ENCODE measurements at places on chromosomes 5 and 9.

GRCh38 chr5:154044099-154044498 is 5.3 kb downstream of the MFAP3 start:
- no peak for DNase-seq

DNA sequence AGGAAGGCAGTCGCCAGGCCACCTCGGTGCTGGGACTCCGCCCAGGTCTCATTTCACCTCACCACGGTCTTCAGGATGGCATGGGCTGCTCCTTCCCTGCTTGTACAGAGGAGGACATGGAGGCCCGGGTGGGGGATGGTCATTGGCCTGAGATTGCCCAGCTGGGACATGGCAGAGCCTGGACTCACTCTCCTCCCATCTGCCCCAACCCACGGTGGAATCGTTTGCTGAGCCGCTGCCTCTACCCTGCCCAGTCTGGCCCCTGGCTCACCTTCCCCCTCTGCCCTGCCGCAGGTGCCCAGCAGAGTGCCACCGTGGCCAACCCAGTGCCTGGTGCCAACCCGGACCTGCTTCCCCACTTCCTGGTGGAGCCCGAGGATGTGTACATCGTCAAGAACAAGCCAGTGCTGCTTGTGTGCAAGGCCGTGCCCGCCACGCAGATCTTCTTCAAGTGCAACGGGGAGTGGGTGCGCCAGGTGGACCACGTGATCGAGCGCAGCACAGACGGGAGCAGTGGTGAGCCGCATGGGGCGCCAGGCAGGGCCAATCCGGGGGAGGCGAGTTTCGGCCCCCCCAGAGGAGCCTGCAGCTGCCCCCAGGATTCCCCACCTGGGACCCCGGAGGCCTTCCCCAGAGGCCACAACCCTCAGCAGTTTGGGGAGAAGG is 36.7 kb downstream of the HK3 start:
- no peak for DNase-seq

DNA sequence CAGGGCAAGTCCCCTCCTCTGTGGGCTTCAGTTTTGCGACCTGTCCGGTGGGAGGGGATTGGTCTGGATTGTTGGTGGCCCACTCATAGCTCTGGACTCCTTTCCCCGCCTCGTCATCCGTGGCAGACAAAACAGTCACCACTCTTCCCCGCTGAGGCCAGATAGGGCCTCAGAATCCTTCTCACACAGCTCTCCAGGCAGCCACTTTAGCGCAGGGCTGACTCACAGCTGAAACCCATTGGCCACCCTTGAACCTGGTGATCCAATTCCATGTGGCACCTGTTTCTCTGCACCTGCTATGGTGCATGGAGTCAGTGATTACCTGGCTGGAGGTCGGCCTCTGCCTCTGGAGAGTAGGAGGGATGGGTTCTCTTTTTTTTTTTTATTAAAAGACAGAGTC is 15.8 kb upstream of the CACFD1 start:
- DNase-seq: no peak

DNA sequence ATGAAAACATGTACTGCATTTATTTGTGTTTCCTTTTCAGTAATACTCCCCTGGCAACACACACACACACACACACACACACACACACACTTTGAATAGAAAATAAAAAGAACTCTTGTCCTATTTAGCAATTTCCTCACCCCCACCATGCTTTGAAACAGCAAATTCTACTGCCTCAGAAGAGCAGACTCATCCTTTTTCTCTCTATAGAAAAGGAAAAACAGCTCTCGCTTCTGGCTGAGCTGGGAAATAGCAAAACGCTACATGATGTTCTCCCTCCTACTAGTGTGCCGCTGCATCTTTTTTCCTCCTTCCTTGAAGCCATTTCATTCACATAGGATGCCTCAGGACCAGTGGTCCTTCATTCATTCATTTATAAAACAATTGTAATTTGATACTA is 453.6 kb downstream of the CSNK1G3 start:
- no peak for DNase-seq

DNA sequence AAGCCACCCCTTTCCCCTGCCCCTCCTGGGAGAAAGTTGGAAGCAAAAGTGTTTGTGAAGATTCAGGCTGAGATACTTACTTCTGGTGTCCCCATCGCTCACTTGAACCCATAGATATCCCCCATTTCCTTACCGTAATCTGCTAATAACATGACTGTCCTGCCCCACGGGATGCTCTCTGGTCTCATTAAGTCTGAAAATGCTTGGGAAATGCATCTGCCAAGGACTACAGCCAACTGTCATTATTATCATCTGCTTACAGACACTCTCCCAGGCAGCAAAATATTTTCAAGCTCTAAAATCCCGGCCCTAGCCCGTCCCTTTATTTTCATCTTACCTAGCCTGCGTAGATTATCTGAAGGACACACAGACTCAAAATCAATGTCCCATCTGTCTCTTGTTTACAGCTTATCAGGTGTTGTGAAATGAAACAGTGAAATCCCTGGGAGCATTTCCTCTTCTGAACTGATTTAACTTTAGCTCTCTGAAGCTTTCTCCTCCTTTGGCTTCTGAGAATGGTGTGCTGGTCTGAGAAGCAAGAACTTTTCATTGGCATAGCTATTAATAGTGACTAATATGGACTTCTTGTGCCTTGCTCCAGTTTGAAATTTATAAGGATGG is 126.9 kb upstream of the OSMR start:
- no peak for DNase-seq

DNA sequence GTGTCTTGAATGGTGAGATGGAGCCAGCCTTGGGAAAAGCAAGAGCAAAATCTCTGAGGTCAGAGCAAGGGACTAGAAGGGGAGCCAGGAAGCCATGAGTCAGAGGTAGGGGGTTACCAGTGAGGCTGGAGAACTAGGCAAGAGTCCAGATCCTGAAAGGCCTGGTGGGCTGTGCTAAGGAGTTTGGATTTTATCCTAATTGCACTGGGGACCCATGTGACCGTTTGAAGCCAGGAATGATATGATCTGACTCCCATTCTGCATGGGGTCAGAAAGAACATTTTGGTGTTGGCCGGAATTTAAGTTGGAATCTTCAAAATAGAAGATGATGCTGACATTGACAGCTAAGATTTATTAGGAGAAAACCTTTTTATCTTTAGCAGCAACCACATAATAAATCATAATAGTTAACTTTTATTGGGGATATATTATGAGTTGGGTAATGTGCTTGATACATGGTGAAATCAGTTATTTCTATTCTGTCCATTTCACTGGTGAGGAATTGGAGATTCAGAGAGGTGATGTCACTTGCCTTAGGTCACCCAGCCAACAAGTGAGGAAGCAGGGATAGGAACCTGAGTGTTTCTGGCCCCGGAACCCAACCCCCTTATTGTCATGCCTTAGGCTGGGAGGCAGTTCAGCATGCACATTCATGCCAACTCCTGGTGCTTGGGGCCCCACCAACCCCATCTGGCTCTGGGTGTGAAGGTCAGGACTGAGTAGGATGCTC is 61.5 kb upstream of the RARS1 start:
- DNase-seq: no peak

DNA sequence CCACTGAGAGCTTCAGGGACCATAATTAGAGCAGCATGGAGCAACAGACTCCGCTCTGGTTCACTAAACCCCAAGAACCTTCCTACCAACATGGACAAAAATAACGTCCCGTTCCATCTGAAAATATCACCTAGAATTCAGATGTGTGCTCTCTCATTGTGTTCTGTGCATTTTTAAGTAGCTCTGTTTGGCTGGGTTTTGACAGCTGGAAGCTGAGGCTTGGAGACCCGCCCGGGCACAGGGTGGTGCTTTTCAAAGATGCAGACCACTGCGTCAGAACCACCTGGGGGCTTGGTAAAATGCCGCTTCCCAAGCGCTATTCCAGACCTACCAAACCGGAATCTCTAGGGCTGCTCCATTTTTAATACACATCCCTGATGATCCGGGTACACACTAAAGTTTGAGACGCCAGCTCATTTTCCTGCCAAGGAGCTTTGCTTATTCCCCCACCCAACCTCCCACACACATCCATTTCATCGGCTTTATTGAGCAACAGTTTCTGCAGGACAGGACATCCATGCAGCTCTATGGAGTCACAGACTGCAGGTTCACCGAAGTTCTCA is 104.8 kb downstream of the GABBR2 start:
- DNase-seq: no peak

- DNase-seq: no peak
Observed at GRCh38 chr9:128242828-128243214, 33.0 kb downstream of the GOLGA2 start.

DNA sequence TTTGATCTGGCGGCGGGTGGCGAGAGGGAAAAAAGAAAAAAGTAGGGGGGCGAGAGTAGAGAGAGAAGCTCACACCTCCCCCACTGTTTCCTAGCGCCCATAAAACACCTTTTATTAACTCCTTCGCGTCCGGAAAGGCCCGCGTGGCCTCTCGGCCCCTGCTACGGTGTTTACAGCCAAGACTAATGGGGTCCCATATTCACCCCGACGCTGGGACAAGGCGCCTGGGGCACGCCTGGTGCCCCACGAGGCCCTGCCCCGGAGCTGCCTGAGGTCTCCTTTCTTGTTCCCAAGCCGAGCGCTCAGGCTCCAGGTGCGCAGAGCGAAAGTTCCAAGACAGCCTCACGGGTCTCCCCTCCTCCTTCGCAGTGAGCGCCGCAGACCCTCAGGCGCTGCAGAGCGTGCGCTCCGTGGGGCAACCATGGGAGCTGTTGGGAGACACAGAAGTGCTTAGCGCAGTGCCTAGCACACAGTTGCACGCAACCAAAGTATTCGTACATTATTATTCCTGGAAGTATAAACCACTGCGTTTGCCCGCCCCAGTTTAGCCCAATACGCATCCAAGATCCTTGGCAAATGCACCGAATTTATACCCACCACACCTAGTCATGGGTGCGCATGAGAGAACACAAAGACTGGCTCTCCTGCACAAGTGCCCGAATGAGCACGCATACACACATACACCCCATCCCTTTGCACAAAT is 4.3 kb downstream of the HAND1 start:
- DNase-seq: no peak

DNA sequence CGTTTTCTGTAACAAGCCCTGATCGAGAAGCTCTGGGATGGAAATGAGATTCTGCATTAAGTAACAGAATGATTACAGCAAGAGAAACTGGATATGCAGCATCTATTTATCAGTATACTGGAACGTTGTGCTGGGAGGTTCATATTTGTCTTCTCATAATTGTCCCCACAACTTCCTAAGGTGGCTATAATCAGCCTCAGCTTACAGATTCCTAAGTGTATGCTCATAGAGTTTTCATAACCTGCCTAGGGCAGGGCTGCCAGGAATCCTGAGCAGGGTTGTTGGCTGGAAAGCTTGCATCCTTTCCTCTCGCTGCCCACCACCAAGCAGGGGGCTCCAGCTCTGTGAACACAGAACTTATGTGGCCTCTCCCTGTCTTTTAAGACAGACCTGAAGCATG is 70.2 kb downstream of the FNBP1 start:
- DNase-seq: no peak

- no peak for DNase-seq
Observed at GRCh38 chr9:74443036-74443750, 53.9 kb upstream of the RORB start.

GRCh38 chr9:32807217-32807616 is 23.9 kb downstream of the TMEM215 start:
- no peak for DNase-seq

DNA sequence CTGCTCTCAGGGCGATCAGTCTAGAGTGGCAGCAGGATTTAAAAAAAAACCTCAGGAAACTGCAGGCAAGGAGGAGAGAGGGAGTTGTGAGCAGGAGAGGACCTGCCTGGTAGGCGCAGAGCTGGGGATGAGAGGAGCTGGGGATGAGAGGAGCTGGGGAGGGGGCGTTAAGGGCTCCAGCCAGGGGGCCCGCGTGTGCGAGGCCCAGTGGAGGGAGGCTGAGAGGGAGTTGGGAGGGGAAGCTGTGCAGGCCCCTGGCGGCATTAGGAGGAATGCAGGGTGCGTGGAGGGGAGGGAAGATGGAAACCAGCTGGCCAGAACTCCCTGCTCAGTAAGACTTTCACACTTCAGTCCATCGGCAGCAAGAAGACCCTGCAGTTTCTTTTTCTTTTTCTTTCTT is 45.2 kb upstream of the HMCN2 start:
- DNase-seq: no peak

GRCh38 chr5:40733434-40733833 is 22.3 kb downstream of the TTC33 start:
- no peak for DNase-seq

DNA sequence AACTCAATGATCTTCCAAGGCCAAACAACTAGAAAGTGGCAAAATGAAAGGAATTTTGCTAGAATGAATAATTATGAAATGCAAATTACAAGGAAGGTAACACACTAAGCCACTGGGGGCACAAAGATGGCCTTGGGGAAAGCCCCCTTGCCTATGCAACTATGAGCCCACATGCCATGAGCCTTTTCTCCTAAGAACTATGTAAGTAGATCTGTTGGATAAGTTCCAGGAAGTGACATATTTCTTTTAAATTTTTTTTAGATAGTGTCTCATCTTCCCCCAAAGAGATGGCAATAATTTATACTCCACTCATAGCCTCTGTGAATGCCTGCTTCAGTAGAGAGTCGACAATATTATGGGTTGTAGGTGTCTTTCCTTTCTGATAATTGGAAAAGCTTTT is 257.8 kb downstream of the AUH start:
- no peak for DNase-seq

GRCh38 chr5:54704333-54704732 is 186.8 kb downstream of the SNX18 start:
- no peak for DNase-seq

DNA sequence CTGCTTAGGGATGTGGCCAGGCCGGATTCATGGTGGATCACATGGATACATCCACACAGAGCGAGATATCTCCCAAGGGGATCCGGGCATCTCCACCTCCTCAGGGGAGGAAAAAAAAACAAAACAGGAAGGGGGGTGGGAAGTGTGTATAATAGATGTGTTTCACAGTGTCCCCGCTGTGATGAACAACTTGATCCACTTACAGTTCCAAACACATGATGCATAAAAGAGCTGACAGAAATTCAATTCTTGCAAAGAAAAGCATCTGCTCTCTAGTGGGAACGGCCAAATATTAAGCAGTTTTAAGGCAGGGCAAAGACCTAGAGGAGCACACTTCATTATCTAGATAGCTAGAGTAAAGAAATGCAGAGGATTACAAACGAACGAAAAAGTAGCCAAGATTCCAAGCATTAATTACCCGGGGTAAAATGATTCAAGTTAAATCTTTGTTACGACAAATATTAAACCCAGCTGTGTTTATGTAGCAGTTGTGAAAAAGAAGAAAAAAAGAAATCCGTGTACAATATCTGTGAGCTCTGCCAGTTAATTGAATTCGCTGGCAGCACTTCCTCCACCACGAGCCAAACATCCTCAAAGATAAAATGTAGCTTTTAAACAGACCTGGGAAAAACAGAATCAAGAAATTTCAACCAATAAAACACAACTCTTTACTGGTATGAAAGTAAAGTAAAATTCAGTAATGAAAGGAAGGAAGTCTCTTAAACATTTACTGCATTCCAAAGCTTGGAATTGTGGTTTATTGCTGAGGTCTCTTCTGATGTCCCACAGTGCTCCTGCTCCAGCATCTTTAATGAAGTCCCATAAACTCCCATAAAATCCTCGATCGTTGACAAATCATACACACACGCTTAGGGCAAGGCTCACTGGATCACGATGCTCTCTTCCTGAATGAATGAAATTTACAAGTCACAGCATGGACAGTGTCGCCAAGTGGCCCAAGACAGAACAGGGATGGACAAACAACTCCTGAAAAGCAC is 213.0 kb downstream of the CRB2 start:
- DNase-seq: no peak

Measured in stimulated activated CD4-positive, alpha-beta T cell treated with anti-CD3 and anti-CD28 coated beads, Interleukin-2, amount 100 ng/mL, for 4 hours (primary cell).